ENCODE measurements at places on chromosomes 7 and 10.

DNA sequence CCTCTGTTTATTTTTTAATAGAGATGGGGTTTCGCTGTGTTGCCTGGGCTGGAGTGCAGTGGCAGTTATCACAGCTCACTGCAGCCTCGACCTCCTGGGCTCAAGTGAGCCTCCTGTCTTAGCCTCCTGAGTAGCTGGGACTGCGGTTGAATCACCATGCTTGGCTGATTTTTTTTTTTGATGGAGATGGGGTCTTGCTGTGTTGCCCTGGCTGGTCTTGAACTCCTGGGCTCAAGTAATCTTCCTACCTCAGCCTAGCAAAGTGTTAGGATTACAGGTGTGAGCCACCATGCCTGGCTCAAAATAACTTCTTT, 8.1 kb downstream of the DYNC2I1 start:
- no peak for DNase-seq
- no peaks in the 10 kb centered on the region for H3K36me3 ChIP-seq
- no peaks in the 10 kb centered on the region for H3K27me3 ChIP-seq
- H3K4me3 ChIP-seq: peak overlapping the region; percentile 58
- peak overlapping the region; percentile 82 for H3K27ac ChIP-seq

DNA sequence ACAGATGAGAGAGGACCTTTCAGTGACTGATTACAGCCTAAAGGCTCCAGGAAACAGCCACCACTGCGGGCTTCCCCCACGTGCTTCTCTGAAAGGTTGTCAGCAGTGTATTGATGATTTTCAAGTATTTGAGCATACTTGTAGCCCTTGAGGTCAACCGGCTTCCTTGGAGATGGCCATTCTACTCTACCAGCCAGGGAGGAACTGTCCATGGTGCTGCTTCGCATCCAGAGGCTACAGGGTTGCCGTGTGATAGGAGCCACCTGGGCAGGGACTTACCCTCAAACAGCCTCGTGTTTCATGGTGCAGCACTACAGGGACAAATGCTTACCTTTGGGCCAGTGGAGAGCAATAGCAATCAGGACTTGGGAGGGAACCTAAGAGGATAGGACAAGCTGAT, 179.5 kb downstream of the DPP6 start:
- H3K27me3 ChIP-seq: no peaks in the 10 kb centered on the region
- H3K4me3 ChIP-seq: no peak overlapping the region
- H3K4me1 ChIP-seq: no peaks in the 10 kb centered on the region
- H3K27ac ChIP-seq: no peak overlapping the region

DNA sequence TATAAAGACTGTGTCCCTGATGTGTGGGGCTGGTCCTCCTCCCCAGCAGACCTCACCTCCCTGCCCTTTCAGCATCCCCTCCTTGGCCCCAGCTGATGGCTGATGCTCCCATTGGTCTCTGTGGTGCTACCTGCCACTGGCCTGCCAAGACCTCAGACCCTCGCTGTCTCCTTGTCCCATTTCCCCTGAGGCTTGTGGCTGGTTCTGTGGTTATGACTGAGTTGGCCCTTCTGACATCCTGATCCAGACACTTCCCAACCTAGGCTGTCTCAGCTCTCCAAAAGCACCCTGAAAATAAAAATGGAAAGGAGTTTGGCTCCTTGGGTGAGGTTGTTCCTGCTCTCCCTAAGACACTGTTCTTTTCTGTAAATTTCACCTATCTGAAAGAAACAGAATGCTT, 214.2 kb downstream of the RPS24 start:
- no peak for DNase-seq
- no peak overlapping the region for H3K4me3 ChIP-seq
- no peaks in the 10 kb centered on the region for H3K36me3 ChIP-seq
- no peaks in the 10 kb centered on the region for H3K4me1 ChIP-seq
- no peak overlapping the region for H3K27ac ChIP-seq

GRCh38 chr7:6700793-6701192, 6.0 kb downstream of the ZNF12 start:
- peaks cover 26% of the 10 kb centered on the region for H3K4me1 ChIP-seq
- H3K27ac ChIP-seq: no peak overlapping the region
- no peak for DNase-seq
- H3K27me3 ChIP-seq: no peaks in the 10 kb centered on the region

- no peaks in the 10 kb centered on the region for H3K4me1 ChIP-seq
- H3K27ac ChIP-seq: no peak overlapping the region
- no peaks in the 10 kb centered on the region for H3K36me3 ChIP-seq
- DNase-seq: no peak
- H3K4me3 ChIP-seq: no peak overlapping the region
Observed at GRCh38 chr7:95398155-95398940, 2.2 kb upstream of the PON3 start.

GRCh38 chr10:72083790-72084459, 4.4 kb downstream of the SPOCK2 start:
- H3K36me3 ChIP-seq: peaks cover 19% of the 10 kb centered on the region
- H3K27me3 ChIP-seq: no peaks in the 10 kb centered on the region
- H3K4me1 ChIP-seq: peaks cover 81% of the 10 kb centered on the region
- H3K27ac ChIP-seq: peak overlapping the region; percentile 3
- peak overlapping the region; percentile 88 for H3K4me3 ChIP-seq

DNA sequence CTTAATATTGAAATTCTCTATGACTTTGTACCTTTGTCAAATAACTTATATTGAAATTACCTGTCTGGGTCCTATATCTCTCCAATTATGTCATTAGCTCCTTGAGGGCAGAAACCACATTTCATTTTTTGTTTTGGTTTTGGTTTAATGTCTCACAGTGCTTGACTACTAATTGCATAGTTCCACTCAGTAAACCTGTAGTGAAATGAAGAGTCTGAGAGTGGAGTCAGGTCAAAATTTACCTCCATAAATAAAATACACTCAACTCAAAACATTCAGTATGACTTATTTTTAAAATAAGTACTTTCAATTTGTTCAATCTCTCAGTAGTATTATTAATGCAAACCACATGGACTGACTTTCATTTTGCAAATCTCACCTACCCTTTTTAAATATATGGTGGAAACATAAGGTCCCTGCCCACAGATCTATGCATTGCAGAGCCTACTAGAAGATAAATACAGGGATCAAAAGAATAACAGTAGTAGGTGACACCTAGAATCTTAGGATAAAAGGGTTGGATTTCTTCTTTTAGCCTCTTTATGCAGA, 32.5 kb downstream of the PDE1C start:
- H3K27ac ChIP-seq: no peak overlapping the region
- no peak for DNase-seq

- DNase-seq: no peak
- H3K4me1 ChIP-seq: peaks cover 14% of the 10 kb centered on the region
- H3K27me3 ChIP-seq: no peaks in the 10 kb centered on the region
- no peaks in the 10 kb centered on the region for H3K36me3 ChIP-seq
- H3K4me3 ChIP-seq: no peak overlapping the region
Observed at GRCh38 chr7:106059556-106059955, 52.6 kb downstream of the SYPL1 start.

DNA sequence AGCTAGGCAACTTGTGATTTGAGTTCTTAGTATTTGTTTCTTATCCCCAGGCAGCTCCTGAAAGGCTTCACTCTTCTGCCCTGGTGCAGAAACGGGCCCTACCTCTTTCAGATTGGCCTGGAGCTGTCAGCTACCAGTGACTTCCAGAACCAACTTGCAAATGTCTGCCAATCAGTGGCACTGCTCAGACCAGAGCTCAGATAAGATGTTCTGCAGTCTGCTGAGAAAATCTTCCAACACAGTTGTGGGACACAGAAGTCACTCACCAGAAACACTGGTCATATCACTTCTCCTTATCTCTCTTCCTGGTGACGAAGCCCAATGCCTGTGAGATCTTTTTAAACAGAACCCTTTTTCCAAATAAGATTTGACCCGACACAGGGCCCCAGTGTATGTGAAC, 81.9 kb upstream of the DUSP5 start:
- no peak overlapping the region for H3K4me3 ChIP-seq
- H3K36me3 ChIP-seq: no peaks in the 10 kb centered on the region
- no peak overlapping the region for H3K27ac ChIP-seq
- no peak for DNase-seq
- H3K27me3 ChIP-seq: no peaks in the 10 kb centered on the region

DNA sequence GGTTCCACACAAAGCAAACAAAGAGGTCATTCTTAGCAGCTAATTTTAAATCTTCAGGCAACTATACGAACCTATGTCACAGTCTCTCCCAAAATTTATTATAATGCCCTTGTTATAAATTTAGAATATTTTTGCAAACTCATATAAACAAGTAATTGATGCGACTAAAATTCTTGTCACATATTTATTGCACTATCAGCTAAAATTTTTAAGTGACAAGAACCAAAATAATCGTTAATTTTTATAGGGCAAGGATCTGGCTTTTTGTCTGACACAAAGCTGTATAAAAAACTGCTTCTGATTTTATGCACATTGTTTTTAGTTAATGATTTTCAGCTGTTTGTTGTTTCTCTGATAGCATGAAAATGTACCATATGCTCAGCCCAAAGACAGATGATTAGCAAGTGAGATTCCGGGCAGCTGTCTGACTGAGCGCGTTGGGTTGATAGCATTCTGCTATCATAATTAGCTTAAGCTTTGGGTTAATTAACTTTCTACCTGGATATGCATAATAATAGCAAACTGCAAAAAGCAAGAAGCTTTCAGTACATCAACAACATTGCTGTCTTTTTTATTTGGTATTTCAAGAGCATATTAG, 136.0 kb downstream of the MGMT start:
- H3K27me3 ChIP-seq: no peaks in the 10 kb centered on the region
- no peaks in the 10 kb centered on the region for H3K4me1 ChIP-seq
- no peak overlapping the region for H3K4me3 ChIP-seq

DNA sequence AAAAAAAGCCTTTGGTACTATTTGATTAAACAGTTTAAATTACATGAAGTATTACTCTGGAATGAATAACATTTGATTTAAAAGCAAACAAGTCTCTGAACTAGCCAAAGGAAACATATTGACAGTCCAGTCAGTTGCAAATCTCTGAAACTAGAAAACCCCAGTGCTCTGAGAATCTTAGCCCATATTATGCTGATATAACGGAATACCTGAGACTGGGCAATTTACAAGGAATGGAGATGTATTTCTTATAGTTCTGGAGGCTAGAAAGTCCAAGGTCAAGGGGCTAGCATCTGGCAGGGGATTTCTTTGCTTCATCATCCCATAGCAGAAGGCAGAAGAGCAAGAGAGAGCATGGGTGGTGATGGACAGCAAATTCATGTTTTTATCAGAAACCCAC, 21.7 kb upstream of the FKBP9 start:
- no peak overlapping the region for H3K4me3 ChIP-seq
- no peak overlapping the region for H3K27ac ChIP-seq
- no peaks in the 10 kb centered on the region for H3K27me3 ChIP-seq

DNA sequence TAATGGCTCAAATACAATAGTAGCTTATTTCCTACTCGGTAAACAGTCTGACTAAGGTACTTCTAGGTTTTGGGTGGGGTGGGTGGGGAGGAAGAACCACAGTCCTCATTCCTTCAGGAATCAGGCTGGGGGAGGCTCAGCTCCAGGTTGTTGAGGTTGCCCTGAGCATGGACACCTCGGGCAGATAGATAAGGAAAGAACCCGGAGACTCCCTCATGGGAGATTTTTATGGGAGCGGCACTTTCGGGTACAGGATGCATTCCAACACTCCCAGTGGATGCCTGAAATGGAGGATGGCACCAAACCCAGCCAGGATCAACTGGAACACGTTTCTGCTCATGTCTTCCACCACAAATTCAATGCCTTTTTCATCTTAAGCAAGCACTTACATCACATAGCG, 5.5 kb upstream of the GSDME start:
- no peak overlapping the region for H3K27ac ChIP-seq
- H3K4me1 ChIP-seq: no peaks in the 10 kb centered on the region
- H3K4me3 ChIP-seq: no peak overlapping the region
- H3K27me3 ChIP-seq: peaks cover 24% of the 10 kb centered on the region
- H3K36me3 ChIP-seq: no peaks in the 10 kb centered on the region

DNA sequence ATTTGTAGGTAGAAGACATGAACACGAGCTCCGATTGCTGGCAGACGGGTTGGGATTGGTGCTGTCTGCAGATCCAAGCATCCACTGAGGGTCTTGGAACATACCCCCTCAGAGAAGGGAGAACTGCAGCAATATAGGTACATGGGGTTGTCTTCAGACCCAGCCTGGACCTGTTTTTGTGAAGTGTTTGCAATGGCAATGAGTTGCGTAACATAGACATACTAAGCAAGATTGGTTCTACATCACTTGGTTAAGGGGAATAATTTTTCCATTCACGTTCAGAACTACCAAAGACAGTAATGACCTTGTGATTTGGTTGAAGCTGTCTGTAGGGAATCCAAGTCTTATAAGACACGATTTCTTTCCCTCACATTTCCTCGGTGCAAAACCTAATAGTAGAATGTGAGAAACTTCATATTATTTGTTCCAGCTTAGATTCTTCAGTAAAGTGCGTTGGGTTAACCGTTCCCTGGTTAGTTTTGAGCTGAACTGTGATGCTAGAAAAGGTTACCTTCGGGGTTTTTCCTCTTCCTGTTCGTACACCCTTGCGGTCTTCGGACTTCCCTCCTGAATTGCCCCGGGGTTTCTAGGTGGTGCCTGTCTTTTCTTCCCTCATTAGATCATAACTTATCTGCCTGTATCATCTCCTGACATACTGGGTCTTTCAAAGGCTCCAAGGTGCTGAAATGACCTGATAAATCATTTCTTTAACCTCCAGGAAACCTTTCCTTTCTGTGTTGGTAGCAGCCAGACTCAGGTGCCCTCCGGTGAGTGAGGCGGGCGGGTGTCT, 14.4 kb downstream of the PROSER2 start:
- no peaks in the 10 kb centered on the region for H3K4me1 ChIP-seq
- DNase-seq: no peak
- H3K27me3 ChIP-seq: no peaks in the 10 kb centered on the region
- no peak overlapping the region for H3K27ac ChIP-seq
- no peak overlapping the region for H3K4me3 ChIP-seq

DNA sequence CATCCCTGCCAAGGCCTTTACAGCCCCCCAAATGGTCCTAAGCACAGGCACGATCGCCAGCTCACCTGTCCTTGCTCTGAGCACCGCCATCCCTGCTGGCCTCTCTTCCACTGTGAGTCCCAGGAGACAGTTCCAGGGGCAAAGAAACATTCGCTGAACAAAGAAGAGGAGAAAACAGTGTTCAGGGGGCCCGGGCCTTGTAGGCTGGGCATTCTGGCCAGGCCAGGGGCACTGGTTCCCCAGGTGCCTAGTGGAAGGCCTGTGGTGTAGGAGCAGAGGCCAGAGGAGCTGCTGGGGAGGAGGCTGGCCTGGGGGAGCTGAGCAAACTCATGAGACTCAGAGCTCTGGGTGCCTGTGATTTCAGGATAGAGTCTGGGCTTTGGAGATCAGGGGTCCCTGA, 22.6 kb downstream of the AQP1 start:
- no peak overlapping the region for H3K4me3 ChIP-seq
- no peak overlapping the region for H3K27ac ChIP-seq
- peaks cover 3% of the 10 kb centered on the region for H3K27me3 ChIP-seq
- H3K36me3 ChIP-seq: no peaks in the 10 kb centered on the region

DNA sequence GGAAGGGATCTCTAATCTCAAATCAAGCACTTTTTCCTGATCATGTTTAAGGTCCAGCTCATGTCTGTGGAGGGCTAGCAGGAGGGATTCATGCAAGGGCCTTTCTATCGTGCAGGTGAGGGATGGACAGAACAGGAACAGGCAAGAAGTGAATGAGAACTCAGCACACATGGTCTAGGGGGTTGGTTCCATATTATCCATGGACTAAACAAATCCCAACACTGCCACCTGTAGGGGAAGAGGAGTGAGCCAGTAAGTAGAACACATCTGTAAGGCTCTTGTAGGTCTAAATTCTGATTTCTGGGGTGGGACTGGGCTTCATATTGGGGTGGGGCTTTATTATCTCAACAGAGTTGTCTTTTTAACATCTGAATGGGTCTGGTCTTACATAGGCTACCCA, 138.0 kb upstream of the TARP start:
- no peak overlapping the region for H3K27ac ChIP-seq
- no peaks in the 10 kb centered on the region for H3K4me1 ChIP-seq
- DNase-seq: no peak
- H3K4me3 ChIP-seq: no peak overlapping the region
- H3K27me3 ChIP-seq: no peaks in the 10 kb centered on the region
- H3K36me3 ChIP-seq: no peaks in the 10 kb centered on the region

Measured in CD8-positive, alpha-beta memory T cell (primary cell).